ENCODE measurements at places on chromosomes 16 and 17.

GRCh38 chr16:66211651-66212050 is 154.8 kb upstream of the CDH5 start:
- DNase-seq, result no peak

GRCh38 chr17:16429083-16429482 is 13.7 kb downstream of the TRPV2 start:
- DNase-seq, result no peak

DNA sequence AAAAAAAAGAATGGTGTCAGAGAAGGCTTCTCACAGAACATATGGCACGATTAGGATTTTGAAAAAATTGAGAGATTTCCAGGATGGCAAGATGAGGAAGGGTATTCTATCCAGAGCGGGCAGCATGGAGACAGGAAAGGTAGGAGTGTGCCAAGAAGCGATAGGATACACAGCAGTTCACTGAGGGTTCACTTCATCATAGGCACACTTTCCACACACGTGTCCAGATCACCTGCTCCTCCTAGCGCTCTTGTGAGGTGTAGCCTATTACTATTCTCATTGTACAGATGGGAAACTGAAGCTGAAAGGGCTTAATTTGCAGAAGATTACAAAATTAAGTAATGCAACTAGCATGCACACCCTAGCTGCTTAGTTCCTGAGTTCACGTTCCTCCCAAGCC is 6.2 kb upstream of the ELAC2 start:
- no peak for DNase-seq

DNA sequence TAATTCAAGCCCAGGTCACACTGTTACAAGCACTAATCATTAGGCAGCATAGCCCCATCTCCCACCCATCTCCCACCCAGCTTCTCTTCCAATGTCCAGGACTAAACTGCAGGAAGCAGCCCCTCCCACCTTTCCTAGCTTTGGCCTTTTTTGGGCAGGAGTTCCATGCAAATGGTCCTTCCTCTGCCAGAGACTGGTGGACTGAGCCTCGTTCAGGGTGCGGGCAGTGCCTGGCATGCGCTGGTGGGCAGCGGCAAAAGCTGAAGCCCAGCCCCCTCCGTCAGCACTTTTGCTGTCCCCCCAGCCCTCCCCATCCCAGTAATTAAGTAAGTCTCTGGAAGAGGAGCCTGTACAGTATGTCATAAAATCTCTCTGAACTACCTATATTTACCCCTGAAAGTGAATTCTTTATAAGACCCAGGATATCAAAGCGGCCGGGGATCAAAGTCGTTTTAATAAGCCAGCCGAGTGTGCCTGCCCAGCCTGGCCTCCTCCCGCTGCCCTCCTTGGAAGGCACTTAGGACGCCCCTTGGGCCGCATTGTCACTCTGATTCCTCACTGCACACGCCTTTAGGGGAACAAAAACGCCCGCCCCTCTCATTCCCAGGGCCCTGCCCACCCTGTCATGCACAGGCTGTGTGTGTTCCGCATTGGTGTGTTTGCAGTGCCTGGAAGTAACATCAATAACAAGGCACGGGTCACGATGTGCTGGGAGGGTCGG is 109.9 kb downstream of the IRX5 start:
- no peak for DNase-seq

DNA sequence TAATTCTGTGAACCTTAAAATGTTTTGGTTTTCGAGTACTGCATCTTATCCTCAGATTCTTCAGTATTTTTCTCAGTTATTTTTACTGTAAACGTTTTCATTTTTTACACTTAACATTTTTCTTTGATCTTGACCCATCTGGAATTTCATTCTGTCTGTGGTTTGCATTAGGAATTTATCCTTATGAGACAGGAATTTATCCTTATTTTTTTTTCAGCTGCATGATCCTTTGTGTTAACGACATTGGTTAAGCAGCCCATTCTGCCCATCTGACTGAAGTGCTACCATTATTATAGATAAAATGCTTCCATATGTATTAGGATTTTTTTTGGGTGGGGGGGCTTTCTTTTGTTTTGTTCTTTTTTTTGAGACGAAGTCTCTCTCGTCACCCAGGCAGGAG is 41.0 kb downstream of the SNX29 start:
- no peak for DNase-seq

GRCh38 chr17:5049314-5049841 is 14.2 kb upstream of the SLC52A1 start:
- DNase-seq, result no peak

GRCh38 chr17:72422505-72423285 is 301.9 kb downstream of the SOX9 start:
- no peak for DNase-seq

DNA sequence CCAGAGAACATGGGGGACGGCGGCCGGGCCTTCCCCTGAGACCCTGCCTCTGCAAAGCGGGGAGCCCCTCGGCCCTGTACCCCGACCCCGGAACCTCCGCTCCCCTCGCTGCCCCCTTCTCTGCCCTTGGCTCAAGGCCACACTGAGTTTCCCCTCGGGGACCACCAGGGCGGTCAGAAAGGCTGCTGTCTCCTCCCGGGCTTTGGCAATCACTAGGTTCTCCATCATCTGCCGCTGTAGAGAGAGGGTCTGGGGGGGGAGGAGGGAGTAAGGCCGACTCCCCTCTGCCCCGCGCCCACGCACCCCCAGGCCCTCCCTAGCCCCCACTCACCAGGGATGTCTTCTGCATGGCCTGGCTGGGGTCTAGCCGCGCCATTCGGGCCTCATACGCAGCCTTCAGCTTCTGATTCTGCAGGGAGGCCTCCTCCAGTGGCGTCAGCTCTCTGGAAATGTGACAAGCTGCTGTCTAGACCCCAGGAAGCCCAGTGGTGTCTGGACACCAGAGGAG is 8.4 kb downstream of the VPS9D1 start:
- DNase-seq, result no peak

- DNase-seq, result no peak
These were observed 15.4 kb downstream of the NOG start for GRCh38 chr17:56608944-56609343.
